ENCODE measurements at places on chromosomes 4 and X.

GRCh38 chrX:103847174-103847870 lies 15.3 kb upstream of the RAB9B start:
- no peak for DNase-seq

DNA sequence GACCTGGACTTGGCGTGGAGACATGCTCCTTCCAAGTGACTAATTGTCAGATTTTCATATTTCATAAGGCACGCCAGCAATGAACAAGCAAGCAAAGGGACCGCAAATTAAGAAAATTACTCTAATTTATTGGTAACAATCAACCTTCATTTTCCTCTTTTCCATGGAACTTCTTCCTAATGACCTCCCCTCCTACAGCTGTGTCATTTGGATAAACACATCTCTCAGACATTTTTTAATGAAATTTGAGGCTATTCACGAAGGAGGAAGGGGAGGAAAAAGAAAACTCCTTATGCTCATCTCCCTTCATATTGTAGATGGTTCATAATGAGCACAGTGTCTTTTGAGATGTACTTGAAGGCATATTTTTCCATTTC lies 38.6 kb upstream of the TLR3 start:
- DNase-seq = no peak

GRCh38 chr4:184795214-184795844 lies 30.4 kb downstream of the ACSL1 start:
- no peak for DNase-seq

- DNase-seq = no peak
Measured at GRCh38 chr4:168815379-168816345, 194.4 kb downstream of the CBR4 start.

DNA sequence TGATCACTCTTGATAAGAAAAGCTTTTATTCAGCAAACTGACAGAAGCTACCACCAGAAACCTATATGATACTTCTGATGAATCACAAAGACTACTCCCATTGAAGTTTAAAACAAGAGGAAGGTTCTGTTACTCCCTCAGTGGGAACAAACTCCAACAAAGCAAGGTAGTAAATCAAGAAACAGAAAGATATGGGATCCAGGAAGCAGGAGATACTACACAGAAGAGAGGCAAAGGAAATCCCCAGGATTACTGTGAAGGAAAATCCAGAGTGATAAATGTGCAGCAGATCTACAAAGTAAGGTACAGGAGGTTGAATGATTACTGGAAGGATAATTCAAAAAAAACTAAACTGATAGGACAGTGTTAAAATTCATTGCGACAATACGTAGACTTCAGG lies 222.4 kb downstream of the HHIP start:
- no peak for DNase-seq

- DNase-seq = no peak
Measured at GRCh38 chrX:136199365-136199764, 51.8 kb downstream of the MAP7D3 start.

- peak; percentile 17 for DNase-seq
Measured at GRCh38 chr4:137226900-137227299, 305.4 kb downstream of the PCDH18 start.

- no peak for DNase-seq
Measured at GRCh38 chr4:10643600-10644425, 40.8 kb downstream of the CLNK start.

GRCh38 chr4:61425315-61425714 lies 225.2 kb downstream of the ADGRL3 start:
- DNase-seq = no peak

DNA sequence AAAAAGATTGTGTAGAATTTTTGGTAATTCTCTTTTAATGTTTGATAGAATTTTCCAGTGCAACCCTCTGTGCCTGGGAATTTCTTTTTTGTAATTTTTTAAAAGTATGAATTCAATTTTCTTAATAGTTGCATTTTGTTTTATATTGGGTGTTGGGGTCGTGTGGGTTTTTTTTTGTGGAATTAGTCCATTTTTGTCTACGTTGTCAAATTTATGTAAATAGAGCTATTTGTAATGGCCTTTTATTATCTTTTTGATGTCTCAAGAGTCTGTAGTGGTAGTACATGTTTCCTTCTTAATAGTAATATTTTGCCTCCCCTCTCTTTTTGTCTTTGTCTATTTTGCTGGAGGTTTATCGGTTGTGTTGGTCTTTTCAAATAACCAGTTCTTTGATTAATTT lies 64.4 kb downstream of the F11 start:
- DNase-seq = no peak

GRCh38 chr4:145531859-145532258 lies 50.2 kb downstream of the SMAD1 start:
- no peak for DNase-seq

DNA sequence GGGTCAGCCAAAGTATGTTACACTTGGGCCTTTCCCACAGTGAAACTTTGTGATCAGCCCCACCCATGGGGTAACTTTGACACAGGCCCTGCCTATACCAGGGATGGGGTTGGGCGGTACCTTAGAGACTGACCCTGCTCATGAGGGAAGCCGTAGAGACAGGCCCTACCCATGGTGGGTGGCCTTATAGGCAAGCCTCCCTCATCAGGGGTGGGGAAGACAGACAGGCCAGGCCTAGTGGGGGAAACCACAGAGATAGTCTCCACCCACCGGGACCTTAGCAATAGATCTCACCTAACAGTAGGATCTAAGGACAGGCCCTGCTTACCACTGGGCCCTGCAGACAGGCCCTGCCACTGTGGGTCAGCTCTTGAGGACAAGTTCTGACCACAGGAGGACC lies 6.8 kb downstream of the PLP2 start:
- no peak for DNase-seq

DNA sequence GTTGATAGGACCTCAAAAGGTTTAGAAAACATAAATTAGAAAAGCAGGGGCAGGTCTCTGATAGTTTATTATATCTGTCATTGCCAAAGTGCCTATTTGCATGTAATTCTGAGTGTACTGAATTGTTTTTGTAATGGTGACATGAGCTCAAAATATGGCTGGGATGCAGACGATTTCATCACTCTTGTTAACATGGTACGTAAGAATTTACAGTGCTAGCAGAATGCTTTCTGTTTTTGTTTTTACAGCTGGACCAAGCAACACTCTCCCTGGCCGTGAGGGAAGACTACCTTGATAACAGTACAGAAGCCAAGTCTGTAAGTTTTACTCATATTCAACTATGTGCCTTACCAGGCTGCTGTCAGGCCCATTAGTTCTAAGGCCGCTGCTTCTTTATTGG lies 58.1 kb downstream of the PHEX start:
- DNase-seq = no peak

GRCh38 chr4:154877110-154877760 lies 96.2 kb downstream of the RBM46 start:
- no peak for DNase-seq

DNA sequence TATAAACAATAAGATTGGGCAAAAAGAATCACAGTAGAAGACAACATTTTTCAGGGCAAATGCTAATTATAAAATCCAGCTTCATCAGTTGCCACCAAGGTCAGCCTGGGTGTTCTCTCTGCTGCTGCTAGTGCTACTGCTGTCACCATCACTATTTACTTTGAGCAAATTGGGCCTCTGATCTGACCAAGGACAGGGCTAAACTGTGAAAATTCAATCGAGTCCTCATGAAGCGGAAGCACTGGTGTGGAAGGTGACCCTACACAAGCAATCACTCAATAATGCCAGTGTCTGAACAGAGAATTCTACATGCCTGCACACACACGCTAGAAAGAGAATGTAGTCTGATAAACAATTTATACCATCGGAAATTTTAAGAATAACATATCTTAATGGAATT lies 122.9 kb upstream of the TTC29 start:
- no peak for DNase-seq

DNA sequence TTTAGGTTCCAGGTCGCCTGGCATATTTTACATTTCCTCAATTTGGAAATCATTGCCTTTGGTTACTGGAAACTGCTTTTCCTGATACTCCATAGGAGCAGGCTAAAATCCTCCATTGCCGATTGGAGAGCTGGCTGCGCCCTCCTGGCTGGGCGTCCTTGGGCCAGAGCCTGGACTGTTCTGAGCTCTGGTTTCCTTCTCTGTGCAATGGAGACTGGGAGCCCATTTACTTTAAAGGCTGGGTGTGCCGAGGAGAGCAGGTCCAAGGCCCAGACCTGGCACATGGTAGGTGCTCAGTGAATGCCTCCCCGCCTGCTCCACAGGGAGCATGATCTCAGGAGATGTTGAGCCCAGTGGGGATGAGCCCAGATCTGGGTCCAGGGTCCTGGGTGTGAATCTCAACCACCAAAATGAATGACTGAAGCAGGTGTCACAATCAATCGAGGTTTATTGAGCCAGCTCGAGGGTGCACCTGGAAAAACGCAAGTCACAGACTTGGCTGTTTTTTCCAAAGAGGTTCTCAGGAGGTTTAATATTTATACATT lies 50.0 kb downstream of the EVC start:
- no peak for DNase-seq

- DNase-seq = no peak
Measured at GRCh38 chr4:153790962-153791551, 2.2 kb upstream of the SFRP2 start.

- no peak for DNase-seq
Measured at GRCh38 chr4:182699201-182699600, 218.0 kb downstream of the DCTD start.

DNA sequence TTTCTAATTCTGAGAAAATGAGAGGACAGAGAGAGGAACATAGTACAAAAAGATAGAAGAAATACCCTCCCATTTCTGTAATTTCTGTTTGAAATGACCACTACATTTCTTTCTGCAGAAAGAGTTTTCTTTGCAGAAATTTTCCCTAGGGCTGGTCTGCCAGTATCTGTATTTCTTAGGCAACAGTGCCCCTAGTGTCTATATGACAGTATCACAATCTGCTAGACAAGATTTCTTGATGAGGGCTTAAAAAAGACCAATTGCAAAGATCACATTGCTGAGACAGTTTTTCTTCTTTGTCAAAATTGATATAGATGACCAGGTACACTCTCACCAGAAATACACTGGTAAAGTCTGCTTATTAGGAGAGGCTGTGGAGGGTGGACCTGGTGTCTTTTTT lies 81.0 kb upstream of the ZDHHC15 start:
- DNase-seq = peak; percentile 62

DNA sequence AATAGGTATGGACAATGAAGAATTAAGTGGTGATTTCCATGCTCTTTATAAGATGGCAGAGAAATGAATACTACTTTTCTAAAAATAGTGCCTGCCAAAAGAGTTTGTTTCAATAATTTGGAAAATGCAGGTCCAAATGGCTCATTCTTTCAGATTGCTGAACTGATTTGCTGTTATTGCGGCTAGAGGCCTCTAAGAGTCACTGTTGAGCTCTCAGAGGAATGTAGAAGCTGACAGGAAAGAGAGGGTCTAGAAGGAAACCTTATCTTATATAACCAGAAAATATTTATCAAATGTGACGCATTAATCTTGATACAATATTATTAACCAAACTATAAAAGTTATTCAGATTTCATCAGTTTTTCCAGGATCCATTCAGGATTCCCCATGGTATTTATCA lies 65.7 kb upstream of the PAGE1 start:
- peak; percentile 12 for DNase-seq

GRCh38 chr4:40782876-40783275 lies 33.1 kb downstream of the NSUN7 start:
- DNase-seq = no peak

- no peak for DNase-seq
Measured at GRCh38 chr4:110624904-110625494, 2.1 kb upstream of the PITX2 start.

Data from NCI-H1092 treated with DMSO at 0.1 percent for 48 hours (cell line).